ENCODE measurements at places on chromosomes 3 and 15.

DNA sequence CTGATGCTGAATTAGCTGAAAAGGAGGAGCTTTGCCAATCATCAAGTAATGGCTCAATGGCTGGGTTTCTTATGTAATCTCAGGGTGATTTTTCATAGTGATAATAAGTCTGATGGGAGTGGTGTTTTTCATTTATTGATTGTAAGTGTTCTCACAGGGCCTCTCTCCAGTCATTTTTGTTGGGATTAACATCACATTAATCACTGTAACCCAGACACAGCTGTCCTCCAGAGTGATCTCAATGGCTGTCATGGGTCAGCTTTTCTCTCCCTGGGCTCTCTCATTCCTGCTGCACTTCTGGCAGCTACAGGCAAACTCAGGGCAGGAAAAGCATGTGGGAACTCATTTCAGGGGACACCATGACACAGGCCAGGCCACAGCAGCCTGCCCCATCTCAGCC is 162.9 kb downstream of the LRTM1 start:
- DNase-seq = no peak

- DNase-seq = peak; percentile 90
These were observed 40.2 kb downstream of the SUMF1 start for GRCh38 chr3:4426782-4427344.

DNA sequence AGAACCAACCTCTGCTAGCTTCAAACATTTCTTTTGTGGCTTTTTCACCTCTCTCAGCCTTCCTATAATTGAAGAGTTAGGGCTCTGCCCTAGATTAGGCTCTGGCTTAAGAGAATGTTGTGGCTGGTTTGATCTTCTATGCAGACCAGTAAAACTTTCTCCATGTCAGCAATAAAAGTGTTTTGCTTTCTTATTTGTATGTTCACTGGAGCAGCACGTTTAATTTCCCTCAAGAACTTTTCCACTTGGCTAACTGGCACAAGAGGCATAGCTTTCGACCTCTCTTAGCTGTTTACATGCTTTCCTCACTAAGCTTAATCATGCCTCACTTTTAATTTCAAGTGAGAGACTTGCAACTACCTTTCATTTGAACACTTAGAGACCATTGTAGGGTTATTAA is 964.7 kb downstream of the ROBO2 start:
- DNase-seq = no peak

GRCh38 chr3:28700728-28701127 is 352.1 kb upstream of the AZI2 start:
- no peak for DNase-seq

DNA sequence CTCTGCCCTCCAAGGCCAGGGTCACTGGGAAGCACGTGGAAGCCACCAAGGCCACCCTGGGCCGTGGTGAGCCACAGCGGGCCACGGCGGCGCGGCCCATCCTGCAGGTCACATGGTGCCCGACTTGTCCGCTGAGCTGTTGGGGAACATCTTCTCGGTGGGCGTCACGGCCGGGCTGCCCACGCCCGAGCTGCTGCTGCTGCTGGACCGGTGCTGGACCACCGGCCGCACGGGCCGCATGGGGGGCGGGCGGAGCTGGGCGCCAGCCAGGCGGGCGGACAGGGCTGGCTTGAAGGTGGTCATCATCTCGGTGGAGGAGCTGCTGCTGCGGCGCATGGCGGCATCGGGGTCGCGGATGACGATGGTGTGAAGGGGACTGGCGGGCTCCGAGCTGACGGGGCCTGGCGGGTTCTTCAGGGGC is 22.1 kb upstream of the RAD18 start:
- no peak for DNase-seq

GRCh38 chr3:190017521-190018288 is 103.0 kb downstream of the P3H2 start:
- DNase-seq = peak; percentile 23

DNA sequence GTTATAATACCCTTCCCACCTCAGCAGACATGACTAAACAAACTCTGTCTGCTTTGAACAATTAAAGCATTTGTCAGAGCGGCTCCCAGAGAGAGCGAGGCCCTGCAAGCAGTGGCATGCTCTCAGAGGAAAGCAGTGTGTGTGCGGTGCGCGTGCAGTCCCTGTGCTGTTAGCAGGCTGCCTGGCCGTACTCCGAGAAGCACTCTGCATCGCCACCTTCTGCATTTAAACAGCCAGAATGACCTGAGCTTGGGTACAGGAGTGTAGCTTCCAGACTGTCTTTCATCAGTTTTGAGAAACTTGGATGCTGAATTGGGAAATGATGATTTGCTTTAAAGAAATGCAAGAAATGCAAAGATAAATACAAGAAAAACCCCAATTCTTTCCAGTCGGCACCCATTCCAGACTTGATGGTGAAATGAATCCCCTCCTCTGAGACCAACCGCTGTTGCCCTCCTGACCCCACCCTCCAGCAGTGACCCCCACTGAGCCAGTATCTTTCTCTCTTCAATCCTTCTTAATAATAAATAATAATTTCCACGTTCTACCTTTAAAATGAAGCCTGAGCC is 113.5 kb downstream of the VGLL4 start:
- no peak for DNase-seq

DNA sequence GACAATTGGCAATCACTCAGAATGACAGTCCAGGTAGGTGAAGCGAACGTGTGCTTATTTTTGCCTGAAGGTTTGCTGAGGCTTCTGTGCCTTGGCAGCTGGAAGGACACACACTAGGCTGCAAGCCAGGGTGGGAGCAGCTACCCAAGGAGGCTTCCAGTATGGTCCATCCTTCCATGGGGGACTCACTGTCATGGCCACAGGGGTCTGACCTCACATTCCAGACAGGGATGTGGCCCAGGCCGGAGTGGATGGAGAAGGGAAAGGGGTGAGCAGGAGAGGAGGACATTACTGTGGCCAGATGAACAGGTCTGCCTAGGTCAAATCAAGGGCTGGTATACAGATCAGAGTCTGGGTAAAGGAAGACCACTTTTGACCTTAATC is 247.7 kb downstream of the ADAMTS17 start:
- DNase-seq = no peak

DNA sequence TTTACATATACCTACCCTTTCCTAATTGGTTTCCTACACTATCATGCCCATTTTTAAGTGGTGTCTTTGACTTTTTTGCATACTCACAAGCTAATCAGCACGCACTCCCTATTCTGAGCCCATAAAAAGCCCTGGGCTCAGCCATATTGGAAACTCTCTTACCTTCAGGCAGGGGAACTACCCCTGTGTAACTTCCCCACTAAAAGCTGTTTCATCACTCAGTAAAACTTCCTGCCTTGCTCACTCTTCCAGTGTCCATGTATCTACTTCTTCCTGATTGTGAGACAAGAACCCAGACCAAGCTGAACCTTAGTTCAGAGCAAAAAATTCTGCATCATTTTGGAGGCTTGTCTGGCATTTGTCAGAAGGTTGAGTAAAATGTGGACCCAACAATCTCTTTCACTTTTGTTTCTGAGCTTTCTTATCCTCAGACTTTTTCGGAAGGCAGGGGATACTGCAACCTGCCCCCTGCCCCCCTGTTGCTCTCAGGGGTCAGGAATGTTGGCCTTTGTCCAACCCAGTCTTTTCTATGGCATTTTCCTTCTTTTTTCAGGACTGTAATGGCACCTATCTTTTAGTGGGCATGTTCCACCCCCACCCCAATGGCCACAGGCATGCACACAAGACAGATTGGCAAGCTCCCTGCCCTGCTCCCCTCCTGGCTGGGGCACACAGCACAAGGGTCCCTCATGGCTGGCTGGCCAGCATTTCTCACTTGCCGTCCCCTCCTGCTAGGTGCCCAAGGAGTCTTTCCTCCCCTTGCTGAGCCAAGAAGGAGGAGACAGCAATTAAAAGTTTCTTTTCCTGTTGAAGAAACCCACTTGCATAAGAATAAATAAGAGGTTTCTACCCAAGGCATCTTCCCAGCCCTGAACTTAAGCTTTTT is 26.3 kb upstream of the TMEM45A start:
- DNase-seq = peak; percentile 48

DNA sequence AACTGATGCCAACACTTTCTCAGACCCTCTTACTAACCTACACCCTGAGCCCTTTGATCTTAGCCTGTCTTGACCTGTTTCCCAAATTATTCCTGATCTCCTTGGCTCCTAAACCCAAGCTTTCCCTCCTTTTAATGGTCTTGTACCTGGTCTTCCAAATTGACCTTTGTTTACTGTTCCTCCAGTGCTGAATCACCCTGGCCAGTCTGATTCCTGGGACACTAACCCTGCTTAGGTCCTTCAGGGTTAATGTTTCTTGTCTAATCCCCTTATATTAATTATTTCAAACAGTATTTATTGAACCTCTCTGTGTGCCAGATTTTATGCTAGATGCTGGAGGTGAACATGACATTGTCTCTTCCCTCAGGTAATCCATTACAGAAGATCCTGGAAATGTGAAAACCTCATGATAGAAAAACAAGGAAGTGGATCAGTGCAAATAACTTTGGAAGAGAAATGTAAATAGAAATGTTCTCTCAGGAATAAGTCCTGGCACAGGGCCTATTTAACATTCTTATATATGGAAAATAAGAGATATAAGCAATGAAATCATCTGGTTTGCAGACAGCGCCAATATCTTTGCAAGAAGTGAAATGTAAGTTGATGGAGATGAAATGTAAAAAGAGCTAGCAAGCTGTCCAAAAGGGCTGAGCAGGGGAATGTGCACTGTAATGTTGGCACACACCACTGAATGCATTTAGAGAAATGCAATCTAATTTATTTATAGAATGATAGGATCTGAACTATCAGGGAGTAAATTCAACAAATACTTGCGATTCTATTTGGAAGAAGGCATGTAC is 20.7 kb downstream of the HGD start:
- no peak for DNase-seq

DNA sequence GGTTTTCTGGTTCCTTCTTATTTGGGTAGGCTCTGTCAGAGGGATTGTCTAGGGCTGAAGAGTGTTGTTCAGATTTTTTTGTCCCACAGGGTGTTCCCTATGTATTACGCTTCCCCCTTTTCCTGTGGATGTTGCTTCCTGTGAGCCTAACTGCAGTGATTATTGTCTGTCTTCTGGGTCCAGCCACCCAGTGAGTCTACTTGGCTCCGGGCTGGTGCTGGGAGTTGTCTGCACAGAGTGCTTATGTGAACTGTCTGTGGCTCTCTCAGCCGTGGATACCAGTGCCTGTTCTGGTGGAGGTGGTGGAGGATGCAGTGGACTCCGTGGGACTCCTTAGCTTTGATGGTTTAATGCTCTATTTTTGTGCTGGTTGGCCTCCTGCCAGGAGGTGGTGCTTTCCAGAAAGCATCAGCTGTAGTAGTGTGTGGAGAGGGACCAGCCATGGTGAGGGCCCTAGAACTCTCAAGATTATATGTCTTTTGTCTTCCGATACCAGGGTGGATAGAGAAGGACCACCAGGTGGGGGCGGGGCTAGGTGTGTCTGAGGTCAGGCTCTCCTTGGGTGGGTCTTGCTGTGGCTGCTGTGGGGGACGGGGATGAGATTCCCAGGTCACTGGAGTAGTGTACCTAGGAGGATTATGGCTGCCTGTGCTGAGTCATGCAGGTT is 53.8 kb downstream of the CCDC66 start:
- no peak for DNase-seq

DNA sequence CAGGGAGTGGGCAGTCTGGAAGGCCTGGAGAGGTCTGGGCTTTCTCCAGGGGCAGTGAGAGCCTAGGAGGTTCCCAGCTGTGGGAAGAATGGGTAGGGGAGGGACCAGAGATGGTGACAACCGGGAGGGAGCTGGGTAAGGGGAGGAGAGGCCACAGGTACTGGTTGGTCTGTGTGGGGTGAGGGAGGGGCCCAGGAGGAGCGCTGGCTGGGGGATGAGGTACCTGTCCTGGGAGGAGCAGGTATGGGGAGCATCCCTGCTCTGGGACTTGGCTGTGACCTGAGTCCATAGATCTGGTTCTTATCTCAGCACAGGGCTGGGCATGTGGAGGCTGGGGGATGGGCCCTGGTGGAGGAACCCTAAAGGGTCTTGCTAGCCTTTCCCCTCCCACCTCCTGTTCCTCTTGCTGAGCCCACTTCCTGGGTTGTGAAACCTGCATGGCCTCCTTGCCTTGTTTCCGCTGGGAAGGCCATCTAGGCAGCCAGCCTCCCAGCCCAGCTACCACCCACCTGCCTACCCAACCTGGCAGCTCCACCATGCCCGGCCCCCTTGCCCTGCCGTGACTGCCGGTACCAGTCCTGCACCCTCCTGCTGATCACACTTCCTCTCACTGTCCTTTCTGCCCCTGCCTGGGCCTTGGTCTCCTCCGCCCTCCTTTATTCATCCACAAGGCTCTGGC is 11.0 kb downstream of the PRKCD start:
- no peak for DNase-seq

DNA sequence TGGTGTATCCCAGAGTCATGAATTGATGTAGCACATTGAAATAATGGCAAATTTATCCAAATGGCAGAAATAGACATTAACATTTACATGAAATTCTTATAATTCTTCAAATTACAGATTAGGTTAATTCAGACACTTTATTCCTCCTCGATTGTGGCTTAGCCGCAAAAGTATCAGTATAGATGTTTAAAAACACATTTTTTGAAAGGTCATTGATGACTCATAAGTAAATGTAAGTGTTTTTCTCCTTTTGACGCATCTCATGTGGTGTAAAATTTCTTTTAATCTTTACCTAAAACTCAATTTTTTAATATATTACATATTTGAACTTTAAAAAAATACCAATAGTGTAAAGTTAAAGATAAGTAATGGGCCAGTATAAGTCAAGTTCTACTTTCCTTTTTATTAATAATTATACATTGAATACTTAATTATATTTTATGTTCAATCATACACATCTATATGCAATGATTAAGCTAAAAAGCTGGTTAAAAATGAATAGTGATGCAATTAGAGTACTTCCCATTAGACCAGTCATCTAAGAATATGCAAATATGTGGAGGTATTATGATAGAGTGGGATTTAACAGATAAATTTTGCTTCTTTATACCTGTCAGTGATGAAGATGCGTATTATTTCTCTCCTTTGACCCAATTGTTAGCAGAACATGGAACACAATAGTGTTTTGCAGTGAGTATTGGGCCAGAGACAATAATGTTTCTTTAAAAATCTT is 678.1 kb upstream of the DPPA4 start:
- DNase-seq = no peak

- DNase-seq = no peak
These were observed 48.5 kb upstream of the CHST2 start for GRCh38 chr3:143070977-143071551.

DNA sequence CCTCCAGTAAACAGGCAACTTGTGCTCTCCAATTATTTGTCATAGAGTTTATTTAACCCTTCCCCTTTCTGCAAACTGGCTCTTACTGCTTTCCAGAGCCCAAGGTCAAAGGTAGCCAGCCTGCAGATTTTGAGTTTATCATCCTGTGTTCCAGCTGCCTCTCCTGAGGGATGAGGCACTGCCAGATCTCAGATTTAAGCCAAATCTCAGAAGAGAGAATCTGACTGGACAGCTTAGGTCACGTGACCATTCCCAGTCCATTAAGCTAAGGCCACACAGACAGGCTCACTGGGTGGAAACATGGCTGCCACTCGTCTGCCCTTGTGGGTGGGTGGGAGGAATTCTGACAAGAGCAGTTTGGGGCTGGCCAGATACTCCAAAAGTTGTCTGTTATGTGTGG is 8.6 kb upstream of the SIAH2 start:
- DNase-seq = no peak

- no peak for DNase-seq
These were observed 370.6 kb upstream of the TBL1XR1 start for GRCh38 chr3:177567833-177568232.

- peak; percentile 1 for DNase-seq
These were observed 277.4 kb upstream of the NR2E3 start for GRCh38 chr15:71532994-71533393.
